ENCODE measurements at places on chromosomes 4 and X.

- peak; percentile 64 for DNase-seq
These were observed 248.0 kb upstream of the ADAMTS3 start for GRCh38 chr4:72817012-72817411.

GRCh38 chr4:101693842-101694398 is 96.6 kb upstream of the BANK1 start:
- DNase-seq, result no peak

DNA sequence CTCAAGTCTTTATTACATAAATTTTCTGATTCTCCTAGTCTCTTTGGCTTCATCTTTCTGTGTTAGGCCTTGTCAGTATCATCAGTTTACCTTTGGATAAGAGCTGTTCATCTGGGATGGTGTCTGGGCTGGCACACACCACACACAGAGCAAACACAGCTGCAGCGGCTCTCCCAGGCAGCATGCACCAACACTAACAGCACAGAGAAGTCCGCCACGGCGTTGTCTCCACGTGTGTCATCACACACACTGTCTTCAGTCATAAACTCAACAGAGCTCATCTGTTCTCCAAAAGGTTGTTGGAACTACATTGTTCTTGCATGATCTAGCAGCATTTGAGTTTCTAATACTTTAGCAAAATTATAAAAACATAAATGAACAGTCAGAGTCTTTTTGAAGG is 851.9 kb upstream of the FRG1 start:
- DNase-seq, result no peak

DNA sequence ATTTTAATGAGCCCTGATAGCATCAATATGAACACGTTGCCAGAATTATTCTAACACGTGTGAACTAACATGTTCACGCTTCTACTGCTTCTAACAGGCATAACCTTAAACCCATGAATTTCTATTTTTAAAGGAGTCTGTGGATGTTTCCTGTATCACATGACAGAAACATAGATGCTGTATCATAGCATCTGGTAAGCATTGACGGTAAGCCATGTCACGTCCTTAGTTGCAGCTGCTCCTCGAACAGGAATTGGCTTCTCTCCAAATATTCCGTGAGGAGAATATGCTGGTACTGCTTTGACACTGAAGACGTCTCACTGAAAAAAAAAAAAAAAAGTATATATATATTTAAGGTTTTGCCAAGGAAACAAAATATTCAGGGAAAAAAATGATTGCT is 105.1 kb upstream of the MXRA5 start:
- DNase-seq, result no peak

DNA sequence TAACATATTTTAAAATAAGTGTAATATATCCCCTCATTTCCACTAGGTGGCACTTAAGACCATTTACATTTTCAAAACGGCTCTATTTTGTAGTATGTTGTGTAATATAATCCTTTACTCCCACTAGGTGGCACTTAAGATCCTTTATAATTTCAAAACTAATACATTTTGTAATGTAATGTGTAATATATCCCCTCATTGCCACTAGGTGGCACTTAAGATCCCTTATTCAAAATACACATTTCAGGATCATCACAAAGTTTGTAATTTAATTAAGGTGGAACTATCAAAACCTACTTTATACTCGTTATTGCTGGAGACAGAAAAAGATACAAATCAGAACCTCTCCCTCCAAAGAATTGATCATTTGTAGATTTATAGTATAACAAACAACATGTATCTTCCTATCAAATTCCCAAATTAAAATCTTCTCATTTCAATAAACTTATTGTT is 132.5 kb downstream of the ARHGAP6 start:
- no peak for DNase-seq

- DNase-seq, result no peak
These were observed 74.4 kb upstream of the ATP6AP2 start for GRCh38 chrX:40506201-40506985.

GRCh38 chr4:147996859-147997258 is 265.0 kb downstream of the ARHGAP10 start:
- DNase-seq, result no peak

- DNase-seq, result no peak
These were observed 15.7 kb upstream of the WDR19 start for GRCh38 chr4:39166669-39167068.

DNA sequence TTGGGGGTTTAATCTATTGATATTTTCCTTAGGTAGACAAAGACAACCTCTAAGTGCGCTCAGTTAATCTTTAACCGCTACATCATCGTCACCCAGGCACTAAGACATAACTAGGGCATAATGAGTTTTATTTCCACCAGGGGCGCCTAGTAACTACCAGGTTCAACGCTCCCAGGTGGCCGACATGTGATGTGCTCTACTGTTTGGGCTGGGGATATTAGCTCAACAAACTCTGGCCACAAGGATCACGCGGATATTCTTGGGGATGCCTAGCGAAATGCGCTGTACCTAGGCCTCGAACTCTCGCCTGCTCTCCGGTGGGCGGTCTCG is 915 bp upstream of the RAB33B start:
- DNase-seq, result peak; percentile 72

All from brain microvascular endothelial cell (primary cell).